Neural progenitor cell (in vitro differentiated cells): ENCODE measurements at places on chromosomes 7 and 10.
A peak's percentile ranks its signal among the peaks of the same experiment; 100 is the strongest.

- no peak for DNase-seq
Measured at GRCh38 chr10:8245131-8245813, 190.8 kb downstream of the GATA3 start.

DNA sequence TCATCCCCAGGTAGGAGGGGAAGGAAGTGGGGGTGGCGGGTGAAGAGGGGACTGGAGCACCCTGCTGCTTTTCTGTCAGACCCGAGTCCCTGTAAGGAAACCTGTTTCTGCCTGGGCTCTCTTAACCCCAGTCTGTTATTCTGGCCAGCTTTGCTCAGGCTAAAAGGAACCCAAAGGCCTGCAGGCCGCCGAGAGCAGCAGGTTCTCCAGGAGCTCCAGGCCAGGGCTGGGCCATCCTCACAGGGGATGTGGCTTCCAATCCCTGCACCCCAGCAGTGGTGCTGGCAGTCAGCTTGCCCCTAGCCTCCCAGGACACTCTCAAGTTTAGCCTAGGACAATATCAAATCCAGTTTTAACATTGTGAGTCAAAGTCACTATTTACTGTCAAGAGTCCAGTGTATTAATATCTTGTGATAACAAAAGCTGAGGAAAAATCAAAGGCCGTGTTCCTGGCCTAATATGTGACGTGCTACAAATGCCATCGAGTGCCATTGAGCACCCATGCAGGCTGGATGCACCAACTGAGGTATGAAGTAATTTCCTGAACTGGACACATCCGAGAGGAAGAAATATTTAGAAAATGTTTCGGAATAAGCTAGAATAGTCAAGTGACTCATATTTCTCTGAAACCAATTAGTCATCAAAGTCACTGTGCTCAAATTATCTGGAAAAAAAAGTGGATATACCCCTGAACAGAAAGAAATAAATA is 7.0 kb downstream of the PKD1L1 start:
- DNase-seq, result no peak

DNA sequence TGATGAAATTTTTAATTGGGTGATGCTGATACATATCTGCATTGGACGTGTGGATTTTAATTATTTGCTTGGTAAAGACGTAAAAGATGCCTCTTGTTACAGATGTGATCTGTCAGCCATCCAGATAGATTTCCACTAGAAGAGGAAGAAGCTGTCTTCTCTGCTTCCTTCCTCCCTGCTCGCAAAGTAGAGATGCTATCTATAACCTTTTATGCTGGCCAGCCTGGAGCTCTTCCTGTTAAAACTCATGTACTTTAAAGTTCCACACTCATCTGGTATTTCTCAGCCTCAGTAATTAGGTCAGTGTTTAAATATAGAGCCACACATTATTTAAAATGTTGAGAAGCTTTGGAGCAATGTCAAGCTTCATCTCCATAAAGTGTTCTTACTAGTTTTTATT is 51.2 kb upstream of the TMEM229A start:
- no peak for DNase-seq

DNA sequence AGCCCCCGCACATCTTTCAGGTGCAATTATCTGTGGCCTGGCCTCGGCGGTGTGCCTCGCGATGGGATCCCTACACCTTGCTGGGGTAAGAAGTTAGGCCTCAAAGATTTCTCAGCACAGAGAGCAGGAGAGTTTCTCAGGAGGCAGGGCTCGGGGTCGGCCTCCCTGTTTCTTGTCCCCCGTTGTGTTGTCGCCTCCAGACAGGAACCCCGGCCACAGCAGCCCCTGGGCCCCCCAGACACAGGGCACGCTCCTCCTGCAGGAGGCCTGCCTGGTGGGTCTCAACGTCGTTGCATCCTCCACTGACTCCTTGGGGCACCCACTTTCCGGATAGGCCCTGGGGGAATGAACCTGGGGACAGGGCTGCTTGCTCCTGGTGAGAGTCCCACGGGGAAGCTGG is 229.1 kb upstream of the SHH start:
- no peak for DNase-seq

- no peak for DNase-seq
Measured at GRCh38 chr7:2357571-2357970, 2.9 kb downstream of the EIF3B start.

DNA sequence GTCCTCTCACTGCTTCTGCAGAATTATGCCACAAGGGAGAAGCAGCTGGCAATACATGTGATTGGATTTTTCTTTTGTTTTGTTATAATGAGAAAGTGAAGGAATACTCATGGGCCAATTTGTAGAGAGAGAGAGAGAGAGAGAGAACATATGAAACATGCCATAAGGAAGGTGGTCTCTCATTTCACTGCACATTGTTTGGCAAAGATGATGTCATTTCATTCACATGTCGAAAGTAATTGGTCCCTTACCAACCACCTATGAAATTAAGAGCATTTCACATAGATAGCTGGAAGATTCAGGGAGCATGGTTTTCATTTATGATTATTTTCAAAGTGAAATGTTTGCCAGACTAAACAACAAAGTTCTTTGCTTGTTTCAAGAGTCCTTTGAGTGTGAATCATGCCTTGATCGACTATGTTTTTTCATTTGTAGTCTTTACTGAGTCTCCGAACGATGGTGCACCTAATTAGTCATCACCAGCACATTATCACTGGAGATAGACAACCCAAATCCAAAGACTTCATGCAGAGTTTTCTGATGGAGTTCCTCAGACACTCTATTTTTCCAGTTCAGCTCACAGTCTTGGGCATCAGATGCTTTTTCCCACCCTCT is 130.1 kb upstream of the ZEB1 start:
- DNase-seq, result no peak

GRCh38 chr10:103742824-103743223 is 112.6 kb downstream of the SH3PXD2A start:
- no peak for DNase-seq

GRCh38 chr10:128645486-128645885 is 519.3 kb upstream of the MKI67 start:
- DNase-seq, result no peak

GRCh38 chr10:99924451-99925255 is 85.1 kb downstream of the DNMBP start:
- DNase-seq, result no peak

GRCh38 chr10:4296161-4296560 is 511.2 kb upstream of the KLF6 start:
- peak; percentile 56 for DNase-seq

DNA sequence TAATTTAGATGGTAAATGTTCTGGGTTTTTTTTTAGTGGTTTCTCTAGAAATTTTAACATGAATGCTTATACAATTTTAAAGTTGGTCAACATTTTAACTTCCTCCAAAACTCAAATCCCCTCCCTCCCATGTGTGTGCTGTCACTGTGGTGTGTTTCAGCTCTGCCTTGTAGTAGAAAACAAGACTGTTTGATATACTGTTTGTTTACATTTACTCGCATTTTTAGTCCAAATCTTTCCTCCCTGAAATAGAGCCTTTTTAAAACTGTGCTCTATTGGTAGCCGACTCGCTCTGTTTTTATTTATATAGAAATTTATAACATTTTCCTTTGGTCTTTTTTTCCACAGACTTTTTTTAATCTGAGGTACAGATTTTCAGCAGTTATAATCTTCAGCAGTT is 19.3 kb downstream of the PROSER2 start:
- no peak for DNase-seq

- peak; percentile 66 for DNase-seq
Measured at GRCh38 chr10:10092581-10092980, 925.1 kb upstream of the CELF2 start.

GRCh38 chr10:118912961-118913600 is 116.4 kb upstream of the NANOS1 start:
- no peak for DNase-seq

GRCh38 chr10:114902151-114902550 is 35.8 kb upstream of the TRUB1 start:
- no peak for DNase-seq

GRCh38 chr10:89368129-89368528 is 9.7 kb upstream of the IFIT1B start:
- DNase-seq, result no peak

- no peak for DNase-seq
Measured at GRCh38 chr10:97921581-97922021, 72.0 kb downstream of the GOLGA7B start.

- no peak for DNase-seq
Measured at GRCh38 chr10:12595936-12596576, 246.7 kb downstream of the CAMK1D start.

DNA sequence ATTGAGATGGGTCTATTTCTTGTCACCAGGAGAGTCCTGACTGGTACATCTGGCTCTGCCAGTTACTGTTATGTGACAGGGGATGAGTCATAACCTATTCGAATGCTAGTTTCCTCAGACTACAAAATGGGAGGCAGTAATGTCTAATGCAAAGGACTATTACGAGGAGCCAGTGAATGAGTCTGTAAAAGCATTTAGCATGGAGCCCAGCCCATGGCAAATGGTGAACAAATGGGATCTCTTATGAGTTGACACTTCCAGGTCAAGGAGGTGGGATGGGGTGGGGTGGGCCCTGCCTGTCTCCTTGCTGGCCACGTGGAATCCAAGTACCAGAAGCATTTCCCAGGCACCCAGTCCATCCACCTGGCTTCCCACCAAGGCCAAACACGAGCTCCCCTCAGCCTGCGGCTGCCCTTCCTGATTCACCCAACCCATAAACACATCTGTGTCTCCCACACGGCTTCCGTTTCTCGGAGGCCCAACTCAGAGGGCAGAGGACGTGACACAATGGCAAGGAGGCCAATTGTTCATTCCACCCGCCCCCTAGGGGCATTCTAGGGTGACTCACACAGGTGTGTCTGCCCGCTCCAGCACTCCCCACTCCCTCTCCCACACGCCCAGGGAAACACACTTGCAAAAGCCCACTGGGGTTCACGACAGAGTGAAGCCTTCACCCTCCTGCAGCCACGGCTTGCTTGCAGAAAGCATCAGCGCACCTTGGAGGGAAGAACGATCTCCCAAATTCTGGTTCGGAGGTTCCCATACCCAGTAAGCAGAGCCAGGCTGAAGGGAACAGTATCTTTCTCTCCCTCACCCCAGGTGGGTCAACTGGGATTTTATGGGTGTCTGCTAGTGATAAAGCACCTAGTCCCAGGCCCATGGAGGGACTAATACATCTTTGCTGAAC is 109.8 kb downstream of the SH3PXD2A start:
- no peak for DNase-seq

DNA sequence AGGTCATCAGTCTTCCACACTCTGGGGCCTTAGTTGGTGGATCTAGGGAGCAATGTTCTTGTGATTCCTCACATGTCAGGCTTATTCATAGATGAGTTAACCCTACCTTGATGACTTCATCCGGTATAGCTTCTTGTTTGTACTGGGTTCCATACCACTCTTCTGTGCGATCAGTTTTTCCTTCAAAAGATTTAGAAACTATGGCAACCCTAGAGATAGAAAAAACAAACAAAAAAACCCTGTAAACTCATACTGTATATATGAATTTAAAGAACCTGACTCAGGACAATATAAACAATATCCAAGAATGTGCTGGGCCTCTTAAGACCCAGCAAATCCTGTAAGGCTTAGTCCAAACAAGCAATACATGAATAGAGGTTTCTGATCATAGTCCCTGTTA is 83.5 kb downstream of the IDE start:
- DNase-seq, result no peak

DNA sequence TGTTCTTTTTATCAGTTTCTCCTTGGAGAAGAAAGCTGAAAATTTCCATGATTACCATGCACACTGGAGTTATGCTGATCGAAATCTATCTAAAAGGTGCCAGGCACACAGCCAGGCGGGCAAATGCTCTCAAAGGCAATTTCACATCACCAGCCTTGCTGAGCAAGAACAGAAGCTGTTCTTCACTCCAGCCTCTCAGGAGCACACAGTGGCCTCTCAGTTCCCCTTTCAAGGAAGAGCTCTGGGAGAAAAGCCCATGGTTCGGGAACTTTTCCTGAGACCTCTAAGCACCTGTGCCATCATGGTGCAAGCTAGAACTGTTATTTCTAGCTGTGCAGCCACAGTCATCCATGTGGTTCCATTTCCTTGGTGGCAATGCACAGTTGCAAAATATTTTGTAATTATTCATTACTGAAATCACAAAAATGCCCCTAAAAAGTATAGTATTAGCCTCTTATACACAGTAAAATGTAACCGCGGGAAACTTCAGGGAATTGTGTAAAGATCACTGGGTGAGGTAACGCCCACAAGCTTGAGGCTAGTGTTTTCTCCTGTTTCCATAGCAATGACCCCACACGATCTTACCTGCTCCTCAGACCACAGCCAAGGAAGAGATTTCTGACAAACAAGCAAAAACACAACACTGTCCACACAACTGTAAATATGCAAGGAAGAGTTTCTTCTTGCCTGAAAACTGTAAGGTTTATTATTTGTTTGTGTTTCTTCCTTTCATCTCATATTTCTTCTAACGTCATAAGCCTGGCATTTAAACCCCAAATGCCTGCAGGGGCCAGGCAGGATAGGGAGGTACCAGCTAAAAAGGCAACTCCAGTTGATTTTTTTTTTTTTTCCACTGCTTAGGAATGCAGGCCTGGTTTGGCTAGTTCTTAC is 121.2 kb downstream of the FAM107B start:
- peak; percentile 82 for DNase-seq

DNA sequence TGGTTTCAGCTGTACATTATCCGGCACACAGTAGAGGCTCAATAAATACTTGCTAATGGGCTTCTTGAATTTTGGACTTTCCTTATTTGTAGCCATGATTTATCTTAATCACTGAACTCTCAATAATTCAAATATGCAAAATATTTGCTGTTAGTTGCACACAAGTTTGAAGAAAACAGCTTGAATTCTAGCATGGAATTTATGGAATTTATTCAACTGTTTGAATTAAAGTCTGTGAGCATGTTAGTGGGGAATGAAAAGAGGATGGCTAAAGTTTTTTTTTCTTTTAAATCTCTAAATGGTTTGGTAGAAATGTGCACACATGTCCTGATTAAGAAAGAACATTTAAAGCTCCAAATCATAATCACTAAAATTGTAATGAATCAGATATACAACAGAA is 42.5 kb downstream of the SIRT1 start:
- no peak for DNase-seq

DNA sequence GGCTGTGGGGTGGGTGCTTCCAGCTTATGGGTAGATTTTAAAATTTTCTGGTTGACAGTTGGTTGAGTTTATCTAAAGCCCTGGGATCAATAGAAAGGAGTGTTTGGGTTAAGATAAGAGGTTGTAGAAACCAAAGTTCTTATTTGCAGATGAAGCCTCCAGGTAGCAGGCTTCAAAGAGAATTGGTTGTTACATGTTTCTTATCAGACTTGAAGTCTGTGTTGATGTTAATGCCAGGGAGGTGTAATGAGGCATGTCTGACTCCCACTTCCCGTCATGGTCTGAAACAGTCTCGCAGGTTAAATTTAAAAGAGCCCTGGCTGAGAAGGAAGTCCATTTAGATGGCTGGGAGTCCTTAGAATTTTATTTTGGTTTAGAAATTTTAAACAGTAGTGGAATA is 165.2 kb upstream of the TMEM72 start:
- DNase-seq, result no peak

DNA sequence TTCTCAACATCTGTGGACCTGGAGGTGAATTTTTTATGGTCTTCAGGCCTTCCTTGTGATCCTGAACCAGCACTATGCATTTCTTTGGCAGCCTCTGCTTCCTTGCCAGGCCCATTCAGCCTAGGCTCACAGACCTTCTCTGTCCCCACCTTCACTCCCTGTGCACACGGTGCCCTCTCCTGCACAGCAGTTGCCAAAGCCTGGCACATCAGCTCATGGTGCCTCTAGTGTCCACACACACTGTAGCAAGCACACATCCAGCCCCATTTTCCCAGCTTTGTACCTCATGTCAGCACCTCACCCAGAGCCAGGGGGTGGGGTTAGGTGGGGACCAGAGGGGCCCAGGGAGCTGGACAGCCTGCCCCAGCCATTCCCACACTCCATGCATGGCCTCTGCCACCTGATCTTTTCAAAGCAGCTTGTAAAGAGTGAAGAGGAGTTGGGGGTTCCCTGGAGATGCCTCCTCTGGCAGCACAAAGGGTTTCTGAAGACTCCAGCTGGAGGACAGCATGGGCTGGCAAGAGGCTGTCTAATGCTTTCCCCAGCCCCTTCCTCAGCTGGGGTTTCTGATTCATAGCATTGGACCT is 57.9 kb upstream of the TMEM72 start:
- DNase-seq, result no peak
